Right atrium auricular region (tissue), 2 donors: ENCODE measurements at places on chromosomes 12 and 14. TPM values are rescaled to one million over a fixed set of nuclear protein-coding genes. Genes with fewer than 3 reads are reported as not detected.

CIROP gene
- total RNA-seq: not detected

LRCOL1 gene
- not detected for total RNA-seq

LRFN5 gene
- 0.26 TPM for total RNA-seq

DNA sequence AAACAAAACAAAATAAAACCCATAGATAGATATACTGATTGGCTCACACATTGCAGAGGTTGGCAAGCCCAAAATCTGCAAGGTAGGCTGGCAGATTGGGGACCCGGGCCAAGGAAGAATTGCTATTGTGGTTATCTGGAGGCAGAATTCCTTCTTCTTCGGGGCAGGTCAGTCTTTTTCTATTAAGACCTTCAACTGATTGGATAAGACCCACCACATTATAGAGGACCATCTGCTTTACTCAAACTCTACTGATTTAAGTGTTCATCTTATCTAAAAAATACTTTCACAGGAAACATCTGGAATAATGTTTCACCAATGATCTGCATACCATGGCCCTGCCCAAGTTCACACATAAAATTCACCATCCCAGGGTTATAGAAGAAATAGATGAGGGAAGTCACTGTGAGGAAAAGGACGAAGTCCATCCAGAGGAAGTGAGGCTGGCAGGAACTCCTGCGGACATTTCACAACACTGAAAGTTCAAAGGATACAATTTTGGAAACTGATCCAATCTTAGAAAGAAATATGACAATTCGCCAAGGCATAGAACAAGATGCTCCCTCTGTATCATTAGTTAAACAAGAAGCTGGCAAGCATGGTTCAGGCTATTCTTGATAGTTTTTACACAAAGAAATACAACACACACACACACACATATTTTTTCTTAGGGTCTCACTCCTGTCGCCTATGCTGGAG lies 127.6 kb upstream of the MED13L start:
- DNase-seq: no peak
- no peak overlapping the region for H3K27ac ChIP-seq
- H3K27me3 ChIP-seq: no peaks in the 10 kb centered on the region
- H3K4me3 ChIP-seq: no peak overlapping the region
- H3K36me3 ChIP-seq: no peaks in the 10 kb centered on the region
- H3K4me1 ChIP-seq: no peaks in the 10 kb centered on the region

GRCh38 chr14:100155049-100155621 lies 4.3 kb downstream of the DEGS2 start:
- H3K27me3 ChIP-seq: peaks cover 16% of the 10 kb centered on the region
- no peaks in the 10 kb centered on the region for H3K4me1 ChIP-seq
- H3K4me3 ChIP-seq: no peak overlapping the region
- H3K36me3 ChIP-seq: no peaks in the 10 kb centered on the region
- no peak for DNase-seq

DNA sequence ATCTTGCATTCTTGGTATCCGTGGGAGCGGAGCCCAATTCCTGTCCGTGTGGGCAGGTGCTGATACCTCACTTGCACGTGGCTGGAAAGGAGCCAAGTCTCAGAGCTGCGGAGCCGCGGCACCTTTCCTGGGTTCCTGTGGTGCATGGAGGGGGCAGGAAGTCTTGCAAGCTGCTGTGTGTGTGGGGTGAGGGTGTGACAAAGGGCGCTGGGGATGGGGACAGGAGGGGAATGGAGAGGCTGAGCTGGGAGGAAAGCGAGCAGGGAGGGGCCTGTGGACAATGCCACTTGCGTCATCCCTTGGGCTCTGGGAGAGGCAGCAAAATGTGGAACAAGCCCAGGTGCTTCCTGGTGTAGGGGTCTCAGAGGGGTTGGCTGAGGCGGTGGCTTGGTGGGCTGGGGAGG lies 86.7 kb downstream of the CALM1 start:
- no peak overlapping the region for H3K4me3 ChIP-seq
- H3K27me3 ChIP-seq: no peaks in the 10 kb centered on the region
- DNase-seq: peak; percentile 26
- peaks cover 10% of the 10 kb centered on the region for H3K4me1 ChIP-seq
